ENCODE measurements at places on chromosomes 3 and 15.
A peak's percentile ranks its signal among the peaks of the same experiment; 100 is the strongest.

GRCh38 chr15:97410897-97411575 is 549.5 kb upstream of the ARRDC4 start:
- no peak for DNase-seq

DNA sequence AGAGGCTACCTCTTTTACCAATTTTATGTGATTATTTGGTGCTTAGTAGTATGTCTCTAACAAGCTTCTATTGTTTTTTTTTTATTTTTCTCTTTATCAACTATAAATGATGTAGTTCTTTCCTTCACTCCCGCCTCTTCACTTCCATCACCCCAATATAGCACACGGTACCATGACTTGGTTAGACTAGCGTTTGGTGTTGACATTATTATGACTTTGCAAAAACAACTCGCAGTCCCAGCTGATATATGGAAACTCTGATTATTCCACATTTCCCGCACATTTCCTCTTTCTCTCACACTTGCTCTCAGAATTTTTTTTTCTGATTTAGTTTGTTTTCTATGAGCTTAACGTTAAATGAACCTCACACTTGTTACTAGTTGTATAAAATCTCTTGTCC is 162.2 kb downstream of the GREM1 start:
- DNase-seq: no peak

DNA sequence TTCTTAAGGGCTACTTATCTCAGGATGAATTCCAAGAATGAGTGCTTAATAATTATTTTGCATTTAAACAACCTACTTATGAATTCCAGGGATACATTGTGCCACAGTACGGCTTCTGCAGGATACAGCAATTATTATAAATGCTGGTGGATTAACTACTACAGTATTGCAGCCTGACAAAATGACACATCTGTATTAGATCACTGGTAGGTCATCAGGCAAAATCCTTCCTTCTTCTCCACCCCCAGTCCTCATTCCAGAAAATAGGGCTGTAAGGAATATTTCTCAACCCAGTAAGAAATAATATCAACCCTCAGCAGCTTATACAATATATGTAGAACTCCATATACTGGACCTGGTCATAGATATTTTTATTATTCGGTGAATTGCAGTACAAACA is 79.3 kb upstream of the RORA start:
- no peak for DNase-seq

DNA sequence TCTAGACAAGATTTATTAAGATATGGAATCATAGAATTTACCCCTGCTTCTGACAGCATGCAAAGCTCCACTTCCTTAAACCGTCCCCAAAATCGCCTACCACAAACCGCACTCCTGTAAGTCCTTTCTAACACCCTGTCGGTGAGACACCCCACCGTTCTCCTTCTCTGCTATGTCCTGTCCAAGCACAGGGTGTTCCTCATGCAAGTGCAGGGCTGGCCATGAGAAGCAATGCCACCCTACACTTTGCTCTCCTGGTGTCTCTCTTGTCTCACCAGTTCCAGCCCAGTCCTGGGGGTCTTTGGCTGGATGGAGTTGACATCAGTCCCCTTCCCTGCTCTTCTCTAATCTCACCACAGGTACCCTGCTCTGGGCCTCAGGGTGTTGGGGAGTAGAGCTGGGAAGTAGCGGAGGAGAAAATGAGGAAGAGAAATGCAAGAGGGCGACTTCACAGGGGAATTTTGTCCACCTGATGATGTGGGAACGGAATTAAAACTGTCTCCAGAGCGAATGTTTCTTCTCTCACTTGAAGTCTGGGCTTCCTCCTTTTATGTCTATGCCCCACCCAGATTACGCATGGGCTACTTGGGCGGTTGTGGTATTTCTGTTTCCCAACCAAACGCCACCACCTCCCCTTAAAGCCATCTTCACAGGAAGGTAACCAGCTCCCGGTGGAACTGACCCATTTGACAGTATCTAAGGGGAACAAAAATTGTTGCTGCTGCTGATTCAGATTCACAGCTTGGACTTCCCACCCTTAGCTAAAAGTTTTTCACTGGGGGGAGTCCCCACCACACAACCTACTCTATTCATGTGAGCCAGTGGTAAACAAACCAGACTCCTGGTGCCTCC is 49.9 kb downstream of the CASR start:
- DNase-seq: no peak

GRCh38 chr3:170117134-170117533 is 64.4 kb downstream of the PHC3 start:
- peak; percentile 11 for DNase-seq

DNA sequence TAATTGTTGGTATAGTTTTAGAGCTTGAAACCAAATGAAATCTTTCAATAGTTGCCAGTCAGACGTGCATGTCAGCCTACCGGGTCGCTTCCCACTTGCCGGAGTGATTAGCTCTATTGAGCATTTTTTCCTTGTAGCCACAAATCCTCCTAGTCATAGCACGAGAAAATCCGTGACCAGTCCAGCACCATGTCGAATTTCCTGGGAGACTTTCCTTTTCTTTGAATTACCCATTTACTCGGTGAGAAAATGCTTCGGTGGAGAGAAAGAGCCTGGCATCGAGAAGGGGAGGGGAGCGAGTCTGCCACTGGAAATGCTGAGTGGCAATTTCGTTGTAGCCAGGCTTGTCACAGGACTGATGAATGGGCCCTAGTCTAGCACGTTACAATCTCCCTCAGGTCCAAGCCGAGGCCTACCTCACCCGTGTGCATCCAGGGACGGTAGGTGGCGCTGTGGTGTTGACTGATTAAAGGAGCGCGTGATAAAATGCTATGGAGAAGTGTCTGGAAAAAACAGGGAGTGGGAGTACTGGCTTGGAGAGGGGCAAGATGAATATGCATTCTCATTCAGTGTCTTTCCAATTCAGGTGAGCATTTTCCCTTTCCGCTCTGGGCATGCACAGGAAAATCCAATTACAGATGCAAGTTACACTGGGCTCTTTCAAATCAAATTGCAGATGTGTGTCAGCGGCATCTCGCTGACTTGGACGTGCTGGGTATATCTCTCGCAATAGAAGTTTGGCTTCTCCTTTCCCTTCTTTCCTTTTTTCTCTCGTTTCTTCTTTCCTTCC is 238.8 kb downstream of the EDEM1 start:
- DNase-seq: peak; percentile 89

DNA sequence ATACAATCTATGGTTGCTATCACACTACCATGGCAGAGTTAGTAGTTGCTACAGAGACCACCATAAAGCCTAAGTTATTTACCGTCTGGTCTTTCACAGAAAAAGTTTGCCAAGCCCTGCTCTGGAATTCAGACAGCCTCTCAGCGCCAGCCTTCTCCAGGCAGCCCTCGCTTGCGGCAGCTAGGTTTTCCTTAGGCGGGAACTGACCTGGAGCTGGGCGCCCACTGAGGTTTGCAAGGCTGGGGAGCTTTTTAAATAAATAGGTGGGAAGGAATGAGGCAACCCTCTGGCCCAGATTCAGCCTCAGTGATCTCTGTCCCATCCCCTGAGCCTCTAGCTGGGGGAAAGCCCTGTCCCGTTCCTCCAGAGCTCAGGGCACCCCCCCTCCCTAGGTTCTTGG is 1.2 kb downstream of the CTSH start:
- peak; percentile 49 for DNase-seq

- DNase-seq: no peak
Measured at GRCh38 chr3:138862531-138862923, 27.8 kb upstream of the PIK3CB start.

- peak; percentile 2 for DNase-seq
Measured at GRCh38 chr3:81823882-81824395, 62.5 kb upstream of the GBE1 start.

DNA sequence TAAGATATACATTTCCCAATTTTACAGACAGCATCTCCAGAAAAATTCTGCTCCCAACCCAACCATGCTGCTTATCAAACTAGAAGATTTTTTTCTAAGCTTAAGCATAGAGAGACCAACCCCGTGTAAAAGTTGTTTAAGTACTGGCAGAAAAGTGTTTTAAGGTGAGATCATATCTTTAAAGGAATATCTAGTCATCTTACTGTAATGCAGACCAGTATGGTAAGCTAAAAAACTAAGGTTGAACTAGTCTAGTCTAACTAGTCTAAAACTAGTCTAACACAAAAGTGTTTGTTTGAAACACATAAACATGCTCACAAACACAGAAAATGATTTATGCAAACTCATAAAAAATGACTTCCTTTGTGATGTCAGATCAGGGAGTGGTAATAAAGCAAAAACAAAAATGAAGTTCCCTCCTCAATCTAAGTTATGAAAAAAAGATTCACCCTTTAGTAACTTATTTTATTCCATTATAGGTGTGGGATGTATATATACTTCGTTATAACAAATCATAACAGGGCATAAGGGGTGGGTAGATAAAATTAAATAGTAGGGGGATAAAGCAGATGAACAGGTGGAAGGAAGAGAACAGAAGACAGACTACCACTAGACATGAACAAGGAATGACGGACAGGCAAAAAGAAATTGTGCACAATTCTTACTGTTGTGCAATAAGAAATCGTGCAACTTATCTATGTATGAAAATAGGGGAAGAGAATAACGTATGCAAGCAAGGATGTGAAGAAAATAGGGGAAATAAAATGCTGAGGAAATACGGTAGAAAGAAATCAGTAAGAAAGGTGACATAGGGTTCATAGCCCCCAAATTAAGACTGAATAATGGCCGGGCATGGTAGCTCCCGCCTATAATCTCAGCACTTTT is 10.0 kb downstream of the MYO5A start:
- DNase-seq: no peak

DNA sequence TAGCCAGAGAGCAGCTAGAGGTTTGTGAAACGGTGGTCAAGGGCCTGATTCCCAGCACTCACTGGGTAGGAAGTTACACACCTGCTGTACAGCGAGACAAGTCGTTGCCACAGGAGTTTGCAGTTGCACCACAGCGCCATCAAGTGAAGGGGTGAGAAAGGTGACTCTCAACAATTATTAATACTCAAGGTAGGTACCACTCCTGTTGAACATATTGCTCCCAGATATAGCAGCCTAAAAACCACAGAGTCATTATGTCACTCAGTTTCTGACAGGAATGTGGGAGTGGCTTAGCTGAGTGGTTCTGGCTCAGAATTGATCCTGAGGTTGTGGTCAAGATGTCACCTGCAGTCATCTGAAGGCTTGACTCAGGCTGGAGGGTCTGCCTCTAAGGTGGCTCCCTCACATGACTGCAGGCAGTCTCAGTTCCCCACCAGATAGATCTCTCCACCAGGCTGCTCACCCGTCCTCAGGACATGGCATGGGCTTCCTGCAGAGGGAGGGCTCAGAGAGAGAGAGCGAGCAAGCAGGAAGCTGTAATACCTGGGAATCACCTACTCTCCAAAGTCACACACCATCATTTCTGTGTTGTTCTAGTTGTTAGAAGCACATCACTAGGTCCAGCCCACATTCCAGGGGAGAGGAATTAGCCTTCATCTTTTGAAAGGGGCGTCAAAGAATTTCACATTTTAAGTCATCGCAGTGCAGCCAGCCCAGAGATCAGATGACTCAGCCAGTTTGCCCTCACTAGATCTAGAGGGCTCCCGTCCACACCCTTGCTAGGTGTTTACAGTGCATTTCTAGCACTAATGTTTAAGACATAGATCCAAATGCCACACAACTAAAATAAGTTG is 17.0 kb upstream of the ANO10 start:
- DNase-seq: peak; percentile 49

GRCh38 chr3:8579096-8579495 is 65.5 kb downstream of the SSUH2 start:
- no peak for DNase-seq

DNA sequence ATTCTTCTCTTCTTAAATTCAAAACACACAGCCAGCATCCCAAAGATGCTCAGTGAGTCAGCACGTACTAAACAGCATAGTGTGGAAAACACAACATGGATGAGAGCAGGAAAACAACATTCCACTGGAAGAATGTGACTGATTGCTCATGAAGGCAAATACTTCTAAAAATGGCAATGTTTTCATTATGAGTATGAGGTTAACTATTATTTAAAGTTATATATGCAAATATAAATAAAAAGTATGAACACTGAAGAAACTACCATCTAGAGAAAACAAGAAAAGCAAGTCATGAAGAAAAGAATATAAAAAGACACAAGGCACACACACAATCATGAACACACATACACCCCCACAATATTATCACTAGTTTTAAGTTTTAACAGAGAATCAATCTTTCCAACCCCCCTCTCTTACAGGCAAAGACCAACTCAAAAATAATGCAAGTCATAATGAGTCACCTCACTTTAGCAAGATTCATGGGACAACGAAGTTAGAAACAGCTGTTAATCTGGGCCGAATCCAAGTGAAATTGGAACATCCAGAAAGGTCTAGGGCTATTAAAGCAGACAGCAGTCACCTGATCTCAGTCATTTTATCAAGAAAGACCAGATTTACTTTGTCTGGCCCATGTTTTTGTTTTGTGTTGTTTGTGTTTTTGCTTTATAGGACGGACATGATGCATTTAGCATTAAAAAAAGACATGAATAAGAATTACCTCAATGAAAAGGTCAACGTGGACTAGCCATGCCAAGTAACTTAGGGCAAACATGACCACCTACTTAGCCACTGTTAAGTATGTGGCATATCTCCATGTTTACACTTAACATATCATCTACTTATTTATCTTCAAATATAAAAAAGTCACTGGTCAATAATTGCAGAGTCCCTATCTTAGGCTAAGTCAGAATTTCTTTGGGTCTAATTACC is 18.1 kb downstream of the GBE1 start:
- DNase-seq: peak; percentile 84

GRCh38 chr3:188667926-188668325 is 503.8 kb upstream of the TPRG1 start:
- no peak for DNase-seq

- DNase-seq: no peak
Measured at GRCh38 chr3:75012791-75013331, 398.4 kb upstream of the CNTN3 start.

DNA sequence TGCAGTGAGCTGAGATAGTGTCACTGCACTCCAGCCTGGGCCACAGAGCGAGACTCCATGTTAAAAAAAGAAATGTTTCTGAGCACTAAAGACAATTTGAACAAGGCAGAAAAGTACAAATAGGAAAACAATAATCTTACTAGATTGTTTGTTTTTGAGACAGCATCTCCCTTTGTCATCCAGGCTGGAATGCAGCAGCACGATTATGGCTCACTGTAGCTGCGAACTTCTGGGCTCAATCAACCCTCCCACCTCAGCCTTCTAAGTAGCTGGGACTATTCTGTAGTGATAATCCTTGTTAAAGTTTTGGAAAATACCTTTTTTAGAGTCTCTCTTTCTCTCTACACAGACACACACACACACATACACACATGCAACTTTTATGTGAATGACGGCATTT is 107.1 kb downstream of the LPP start:
- DNase-seq: no peak

DNA sequence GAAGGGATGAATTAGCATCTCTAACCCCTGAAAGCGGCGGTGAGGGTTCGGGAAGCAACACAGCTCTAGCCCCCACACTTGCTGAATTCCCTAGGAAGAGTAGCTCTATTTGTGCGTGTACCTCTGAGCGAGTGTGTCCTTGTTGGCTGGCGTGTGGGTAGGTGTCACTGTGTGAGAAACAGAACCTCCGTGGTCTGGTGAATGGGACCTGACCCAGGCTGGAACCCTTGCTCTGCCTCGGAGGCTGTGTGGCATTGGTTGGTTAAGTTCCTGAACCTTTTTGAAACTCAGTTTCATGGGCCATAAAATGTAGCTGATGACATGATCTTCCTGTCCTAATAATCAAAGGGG is 414 bp upstream of the TMEM115 start:
- DNase-seq: no peak

- no peak for DNase-seq
Measured at GRCh38 chr3:9582332-9582731, 28.7 kb upstream of the LHFPL4 start.

Measured in astrocyte of the hippocampus (primary cell).